Osteoblast (primary cell): ENCODE measurements at places on chromosomes 16 and 17. TPM values are rescaled to one million over a fixed set of nuclear protein-coding genes. Genes with fewer than 3 reads are reported as not detected.
A peak's percentile ranks its signal among the peaks of the same experiment; 100 is the strongest.

Gene TEKT1
- total RNA-seq, result not detected in 2 replicates

Gene GRB7
- total RNA-seq, result under 0.01 and 0.29 TPM in 2 replicates

Gene OR1F1
- 0.36 TPM in 1 of 2 replicates, not detected in the other for total RNA-seq

Gene CIITA
- 2.5 and 2.7 TPM in 2 replicates for total RNA-seq

Gene FCSK
- total RNA-seq, result 10.3 and 11.9 TPM in 2 replicates

DNA sequence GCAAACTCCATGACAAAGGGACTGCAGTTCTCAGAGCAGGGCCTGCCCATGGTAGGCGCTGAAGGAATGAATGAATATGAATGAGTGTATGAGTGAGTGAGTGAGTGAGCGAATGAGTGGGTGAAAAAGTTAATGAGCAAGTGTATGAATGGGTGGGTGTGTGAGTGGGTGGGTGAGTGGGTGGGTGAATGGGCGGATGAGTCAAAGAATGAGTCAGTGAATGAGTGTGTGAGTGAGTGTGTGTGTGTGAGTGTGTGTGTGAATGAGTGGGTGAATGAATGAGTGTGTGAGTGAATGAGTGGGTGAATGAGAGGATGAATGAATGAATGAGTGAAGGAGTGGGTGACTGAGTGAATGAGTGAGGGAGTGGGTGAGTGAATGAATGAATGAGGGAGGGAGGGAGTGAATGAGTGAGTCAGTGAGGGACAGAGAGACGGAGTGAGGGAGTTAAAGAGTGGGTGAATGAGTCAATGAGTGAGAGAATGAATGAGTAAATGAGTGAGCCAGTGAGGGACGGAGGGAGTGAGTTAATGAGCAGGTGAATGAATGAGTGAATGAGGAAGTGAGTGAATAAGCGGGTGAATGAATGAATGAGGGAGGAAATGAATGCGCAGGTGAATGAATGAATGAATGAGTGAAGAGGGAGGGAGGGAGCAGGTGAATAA lies 11.1 kb upstream of the CHMP6 start:
- H3K36me3 ChIP-seq, result no peaks in the 10 kb centered on the region
- no peak for DNase-seq
- H3K4me3 ChIP-seq, result no peak overlapping the region
- H3K27ac ChIP-seq, result no peak overlapping the region
- H3K4me1 ChIP-seq, result peaks cover 10% of the 10 kb centered on the region
- no peaks in the 10 kb centered on the region for H3K27me3 ChIP-seq

DNA sequence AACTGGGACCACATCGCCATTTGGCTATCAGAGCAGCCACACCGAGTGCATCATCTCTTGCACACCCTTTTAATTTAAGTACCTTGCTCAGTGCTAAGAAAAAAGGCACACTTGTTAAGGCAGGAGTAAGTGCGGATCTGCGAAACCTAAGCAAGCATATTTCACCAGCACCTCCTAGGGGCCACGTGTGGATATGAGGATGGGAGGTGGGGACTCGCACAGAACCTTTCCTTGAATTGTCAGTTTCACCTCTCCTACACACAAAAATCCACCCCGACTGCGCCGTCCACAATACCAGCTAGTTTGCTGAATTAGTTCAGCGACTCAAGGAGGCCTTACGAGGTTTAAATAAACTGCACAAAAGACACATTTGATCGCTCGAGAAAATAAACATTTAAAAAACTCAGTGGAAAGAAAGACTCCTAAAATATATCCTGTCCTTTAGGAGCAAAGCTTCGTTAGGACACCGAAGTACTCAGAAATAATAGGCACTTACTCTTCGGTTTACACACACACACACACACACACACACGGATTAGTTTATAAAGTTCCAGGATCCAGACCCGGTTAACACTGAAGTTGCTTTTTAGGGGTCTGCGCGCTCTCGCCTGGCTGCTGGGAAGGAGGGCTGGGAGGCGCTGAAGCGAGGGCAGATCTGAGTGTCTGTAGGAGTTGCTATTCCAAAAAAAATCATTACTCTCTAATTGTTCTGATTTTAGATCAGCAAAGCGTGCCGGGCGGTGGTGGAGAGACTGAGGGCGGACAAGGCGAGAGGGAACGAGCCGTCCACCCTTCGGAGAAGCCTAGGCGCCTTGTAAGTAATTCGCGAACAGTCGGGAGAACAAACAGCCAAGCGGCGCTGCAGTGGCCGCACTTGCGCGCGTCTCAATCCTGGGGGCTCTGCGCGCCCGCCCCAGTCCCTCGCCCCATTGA lies 1.0 kb upstream of the KCNJ2 start:
- H3K4me3 ChIP-seq, result peak overlapping the region; percentile 73
- H3K27me3 ChIP-seq, result peaks cover 17% of the 10 kb centered on the region
- DNase-seq, result peak; percentile 86
- no peaks in the 10 kb centered on the region for H3K36me3 ChIP-seq
- peak overlapping the region; percentile 25 for H3K27ac ChIP-seq
- peaks cover 3% of the 10 kb centered on the region for H3K4me1 ChIP-seq

- H3K4me3 ChIP-seq, result no peak overlapping the region
- DNase-seq, result no peak
- no peaks in the 10 kb centered on the region for H3K27me3 ChIP-seq
- H3K4me1 ChIP-seq, result peaks cover 16% of the 10 kb centered on the region
- no peak overlapping the region for H3K27ac ChIP-seq
These were observed 6.9 kb downstream of the SLC16A3 start for GRCh38 chr17:82235775-82236141.

GRCh38 chr16:59328961-59329360 lies 594.8 kb upstream of the GOT2 start:
- H3K4me3 ChIP-seq, result no peak overlapping the region
- DNase-seq, result no peak
- no peaks in the 10 kb centered on the region for H3K27me3 ChIP-seq
- H3K4me1 ChIP-seq, result no peaks in the 10 kb centered on the region

- H3K4me1 ChIP-seq, result peaks cover 18% of the 10 kb centered on the region
- H3K27me3 ChIP-seq, result no peaks in the 10 kb centered on the region
- peak overlapping the region; percentile 97 for H3K27ac ChIP-seq
- peak; percentile 65 for DNase-seq
- peak overlapping the region; percentile 87 for H3K4me3 ChIP-seq
- H3K36me3 ChIP-seq, result peaks cover 21% of the 10 kb centered on the region
These were observed 858 bp upstream of the SMARCE1 start for GRCh38 chr17:40648384-40648968.

DNA sequence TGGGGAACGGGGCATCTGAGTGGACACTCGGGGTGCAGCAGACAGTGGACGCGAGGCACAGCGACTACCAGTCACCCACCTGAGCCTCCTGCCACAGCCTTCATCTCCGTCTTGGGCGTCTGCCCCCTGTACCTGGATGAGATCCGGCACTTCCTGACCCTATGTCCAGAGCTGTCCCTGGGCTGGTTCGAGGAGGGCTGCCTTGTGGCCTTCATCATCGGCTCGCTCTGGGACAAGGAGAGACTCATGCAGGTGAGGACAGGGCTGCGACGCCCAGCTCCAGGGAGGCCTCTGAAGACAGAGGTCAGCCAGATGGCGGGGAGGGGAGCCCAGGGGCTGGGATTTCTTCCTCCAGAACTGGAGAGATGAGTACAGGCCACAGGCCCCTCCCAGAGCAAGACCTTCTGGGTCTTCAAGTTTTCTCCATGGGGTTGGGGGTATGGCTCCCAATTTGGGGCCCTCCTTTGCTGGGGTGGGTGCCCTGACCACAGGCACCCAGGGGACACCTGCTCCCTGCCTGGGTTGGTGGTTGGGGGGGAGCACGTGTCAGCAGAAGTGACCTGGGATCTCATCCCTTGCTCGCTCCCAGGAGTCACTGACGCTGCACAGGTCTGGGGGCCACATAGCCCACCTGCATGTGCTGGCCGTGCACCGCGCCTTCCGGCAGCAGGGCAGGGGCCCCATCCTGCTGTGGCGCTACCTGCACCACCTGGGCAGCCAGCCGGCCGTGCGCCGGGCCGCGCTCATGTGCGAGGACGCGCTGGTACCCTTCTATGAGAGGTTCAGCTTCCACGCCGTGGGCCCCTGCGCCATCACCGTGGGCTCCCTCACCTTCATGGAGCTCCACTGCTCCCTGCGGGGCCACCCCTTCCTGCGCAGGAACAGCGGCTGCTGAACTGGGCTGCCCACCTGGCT lies 1.9 kb downstream of the AANAT start:
- no peaks in the 10 kb centered on the region for H3K36me3 ChIP-seq
- DNase-seq, result peak; percentile 54
- H3K4me3 ChIP-seq, result no peak overlapping the region
- no peak overlapping the region for H3K27ac ChIP-seq
- peaks cover 2% of the 10 kb centered on the region for H3K4me1 ChIP-seq

- no peak overlapping the region for H3K4me3 ChIP-seq
- no peak overlapping the region for H3K27ac ChIP-seq
These were observed 144.0 kb downstream of the SOX9 start for GRCh38 chr17:72264682-72265405.

DNA sequence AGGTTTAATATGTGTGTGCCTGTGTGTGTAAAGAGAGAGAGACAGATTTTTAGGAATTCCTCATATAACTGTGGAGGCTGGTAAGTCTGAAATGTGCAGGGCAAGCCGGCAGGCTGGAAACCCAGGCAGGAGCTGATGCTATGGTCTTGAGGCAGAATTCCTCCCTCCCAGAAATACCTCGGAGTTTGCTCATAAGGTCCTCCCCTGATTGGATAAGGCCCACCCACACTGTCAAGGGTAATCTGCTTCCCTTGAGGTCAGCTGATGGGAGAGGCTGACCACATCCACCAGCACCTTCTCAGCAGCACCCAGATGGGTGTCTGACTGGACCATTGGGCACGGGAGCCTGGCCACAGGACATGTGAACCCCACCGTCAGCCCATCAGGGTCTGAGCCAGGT lies 42.4 kb downstream of the C16orf95 start:
- H3K27ac ChIP-seq, result no peak overlapping the region
- H3K4me3 ChIP-seq, result no peak overlapping the region
- peaks cover 7% of the 10 kb centered on the region for H3K4me1 ChIP-seq
- no peaks in the 10 kb centered on the region for H3K27me3 ChIP-seq

DNA sequence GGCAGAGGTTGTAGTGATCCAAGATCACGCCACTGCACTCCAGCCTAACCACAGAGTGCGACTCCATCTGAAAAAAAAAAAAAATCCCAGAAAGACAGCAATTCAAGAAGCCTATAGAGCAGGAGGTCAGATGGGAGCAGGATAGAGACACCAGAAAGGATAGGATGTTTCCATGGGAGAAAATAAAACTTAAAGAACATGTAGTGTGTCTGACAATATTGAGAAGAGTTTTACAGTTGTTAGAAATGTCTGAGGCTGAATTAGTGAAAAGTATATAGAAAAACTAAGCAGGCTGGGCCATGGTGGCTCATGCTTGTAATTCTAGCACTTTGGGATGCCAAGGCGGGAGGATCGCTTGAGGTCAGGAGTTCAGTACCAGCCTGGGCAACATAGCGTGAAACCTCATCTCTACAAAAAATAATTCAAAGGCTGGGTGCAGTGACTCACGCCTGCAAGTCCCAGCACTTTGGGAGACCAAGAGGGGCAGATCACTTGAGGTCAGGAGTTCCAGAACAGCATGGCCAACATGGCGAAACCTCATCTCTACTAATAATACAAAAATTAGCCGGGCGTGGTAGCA lies 15.3 kb upstream of the TRIM37 start:
- H3K4me1 ChIP-seq, result no peaks in the 10 kb centered on the region
- DNase-seq, result no peak
- H3K27ac ChIP-seq, result no peak overlapping the region
- H3K27me3 ChIP-seq, result no peaks in the 10 kb centered on the region
- no peak overlapping the region for H3K4me3 ChIP-seq

DNA sequence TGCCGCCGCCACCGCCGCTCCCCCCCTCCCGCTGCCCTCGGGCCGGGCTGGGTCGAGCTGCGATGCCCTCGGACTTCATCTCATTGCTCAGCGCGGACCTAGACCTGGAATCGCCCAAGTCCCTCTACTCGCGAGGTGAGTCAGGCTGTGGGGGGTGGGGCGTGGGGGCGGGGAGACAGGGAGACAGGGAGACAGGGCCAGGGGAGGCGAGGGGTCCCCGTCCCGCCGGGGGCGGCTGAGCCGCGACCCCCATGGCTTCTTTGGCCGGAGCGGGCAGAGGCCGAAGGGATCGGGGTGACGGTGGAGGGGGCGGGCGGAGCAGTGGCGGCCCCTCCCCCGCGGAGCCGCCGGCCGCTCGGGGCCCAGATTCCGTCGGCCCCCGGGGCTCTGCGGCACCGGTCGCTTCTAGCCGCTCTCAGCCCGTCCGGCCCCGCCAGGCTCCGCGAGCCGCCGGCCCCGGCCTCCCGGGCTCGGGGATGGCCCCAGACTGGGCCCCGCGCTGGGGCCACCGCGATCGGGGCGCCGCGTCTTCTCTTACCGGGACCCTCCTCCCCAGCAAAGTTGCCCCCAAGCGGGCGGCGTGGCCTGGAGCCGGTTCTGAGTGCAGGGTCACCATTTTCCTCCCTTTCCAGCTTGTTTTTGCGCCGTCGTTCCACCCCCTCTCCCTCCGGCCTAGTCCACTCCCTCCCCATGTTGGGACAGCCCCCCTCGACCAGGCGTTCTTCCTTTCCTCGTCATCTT lies 644 bp downstream of the NFAT5 start:
- H3K4me1 ChIP-seq, result peaks cover 35% of the 10 kb centered on the region
- no peaks in the 10 kb centered on the region for H3K27me3 ChIP-seq

GRCh38 chr17:15184872-15185624 lies 80.1 kb downstream of the PMP22 start:
- H3K4me3 ChIP-seq, result no peak overlapping the region
- DNase-seq, result no peak
- no peaks in the 10 kb centered on the region for H3K36me3 ChIP-seq

DNA sequence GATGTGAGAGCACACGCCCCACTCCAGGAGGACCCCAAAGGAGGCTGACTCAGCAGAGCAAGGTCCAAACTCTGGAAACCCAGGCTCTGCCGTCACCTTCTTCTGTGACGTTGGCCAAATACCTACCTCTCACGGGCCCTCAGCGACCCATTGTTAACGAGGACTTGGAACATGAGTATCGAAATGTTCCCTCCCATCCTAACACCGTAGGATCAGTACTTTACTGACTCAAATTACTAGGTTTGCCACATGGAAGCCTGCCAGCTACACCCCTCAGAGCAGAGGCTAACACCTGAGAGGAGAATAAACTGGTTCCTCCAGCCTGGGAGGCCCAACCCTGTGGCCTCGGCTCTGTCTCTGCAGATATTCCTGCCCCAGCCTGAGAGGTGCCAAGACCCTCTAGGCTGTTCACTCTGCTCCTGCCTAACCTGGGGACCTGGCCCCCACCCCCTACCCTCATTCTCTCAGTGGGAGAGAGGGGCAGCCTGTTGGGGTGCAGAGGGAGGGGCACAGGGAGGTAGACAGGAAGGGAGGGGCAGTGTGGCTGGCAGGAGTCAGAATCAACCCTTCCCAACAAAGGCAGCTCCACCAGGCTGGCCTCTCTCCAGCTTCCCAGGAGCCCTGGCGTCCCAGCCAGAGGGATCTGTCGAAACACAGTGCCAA lies 4.4 kb downstream of the PITPNM3 start:
- H3K36me3 ChIP-seq, result no peaks in the 10 kb centered on the region
- no peak overlapping the region for H3K4me3 ChIP-seq
- DNase-seq, result no peak
- no peak overlapping the region for H3K27ac ChIP-seq
- peaks cover 10% of the 10 kb centered on the region for H3K27me3 ChIP-seq

DNA sequence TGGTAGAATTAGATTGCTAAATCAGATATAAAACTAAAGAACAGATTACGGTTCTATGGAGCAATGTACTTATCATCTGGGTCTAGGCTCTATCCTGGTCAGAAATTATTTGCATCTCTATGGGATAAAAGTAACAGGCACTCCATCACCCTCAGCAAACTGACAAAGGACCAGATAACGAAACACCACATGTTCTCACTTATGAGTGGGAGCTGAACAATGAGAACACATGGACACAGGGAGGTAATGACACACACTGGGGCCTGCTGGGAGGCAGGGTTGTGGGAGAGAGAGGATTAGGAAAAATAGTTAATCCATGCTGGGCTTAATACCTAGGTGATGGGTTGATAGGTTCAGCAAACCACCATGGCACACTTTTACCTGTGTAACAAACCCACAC lies 61.9 kb downstream of the MPHOSPH6 start:
- no peaks in the 10 kb centered on the region for H3K4me1 ChIP-seq
- DNase-seq, result no peak
- no peak overlapping the region for H3K27ac ChIP-seq
- H3K4me3 ChIP-seq, result no peak overlapping the region
- H3K27me3 ChIP-seq, result peaks cover 8% of the 10 kb centered on the region
- no peaks in the 10 kb centered on the region for H3K36me3 ChIP-seq
